ENCODE measurements at places on chromosomes 7 and 10. TPM values are rescaled to one million over a fixed set of nuclear protein-coding genes. Genes with fewer than 3 reads are reported as not detected.
A peak's percentile ranks its signal among the peaks of the same experiment; 100 is the strongest.

- no peaks in the 10 kb centered on the region for H3K36me3 ChIP-seq
- DNase-seq: no peak
- H3K4me3 ChIP-seq: no peak overlapping the region
- no peak overlapping the region for H3K27ac ChIP-seq
- peaks cover 3% of the 10 kb centered on the region for H3K4me1 ChIP-seq
- no peaks in the 10 kb centered on the region for H3K27me3 ChIP-seq
These were observed 25.5 kb upstream of the BAG3 start for GRCh38 chr10:119625570-119626280.

DNA sequence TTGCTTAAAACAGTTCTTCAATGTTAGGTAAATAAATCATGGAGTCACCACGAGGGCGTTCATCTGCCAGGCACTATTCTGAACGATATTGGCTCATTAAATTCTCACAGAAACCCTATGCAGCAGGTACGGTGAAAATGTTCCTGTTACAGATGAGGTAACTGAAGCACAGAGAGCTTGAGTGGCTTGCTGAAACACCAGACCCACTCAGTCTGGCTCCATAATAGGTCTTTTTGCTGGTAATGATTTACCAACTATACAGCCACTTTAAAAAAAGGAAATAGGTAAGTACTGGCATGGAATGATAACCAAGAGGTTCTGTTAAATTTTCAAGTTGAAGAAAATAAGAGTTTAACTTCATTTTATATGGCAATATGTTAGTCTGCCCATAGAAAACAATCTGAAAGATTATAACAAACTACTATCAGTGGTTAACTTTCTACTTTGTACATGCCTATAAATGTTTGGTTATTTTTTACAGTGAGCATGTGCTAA, 1.3 kb upstream of the TM9SF3 start:
- DNase-seq: no peak
- peaks cover 24% of the 10 kb centered on the region for H3K4me1 ChIP-seq
- H3K4me3 ChIP-seq: no peak overlapping the region
- H3K27ac ChIP-seq: no peak overlapping the region
- no peaks in the 10 kb centered on the region for H3K27me3 ChIP-seq

DNA sequence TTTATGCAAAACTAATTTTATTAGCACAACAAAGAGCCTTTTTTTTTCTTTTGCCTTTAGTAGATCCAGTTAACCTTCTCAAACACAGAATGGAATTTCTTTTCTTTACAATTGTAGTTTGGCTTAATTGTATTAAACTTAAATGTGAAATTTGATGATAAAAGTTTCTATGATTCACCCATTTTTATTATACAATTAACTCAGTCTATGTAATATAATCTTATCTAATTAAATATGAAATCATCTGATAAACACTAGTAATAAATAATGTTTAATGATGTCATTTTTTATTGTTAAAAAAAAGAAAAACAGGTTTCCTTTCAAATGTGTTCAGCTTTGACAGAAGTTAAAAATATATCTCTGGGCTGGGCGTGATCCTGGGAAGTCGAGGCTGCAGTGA, 559.1 kb downstream of the PHTF2 start:
- DNase-seq: no peak
- H3K4me1 ChIP-seq: no peaks in the 10 kb centered on the region
- no peak overlapping the region for H3K27ac ChIP-seq
- H3K4me3 ChIP-seq: no peak overlapping the region

GRCh38 chr10:9654261-9654660, 1363.4 kb upstream of the CELF2 start:
- no peaks in the 10 kb centered on the region for H3K4me1 ChIP-seq
- no peaks in the 10 kb centered on the region for H3K36me3 ChIP-seq
- no peak for DNase-seq
- no peaks in the 10 kb centered on the region for H3K27me3 ChIP-seq

DNA sequence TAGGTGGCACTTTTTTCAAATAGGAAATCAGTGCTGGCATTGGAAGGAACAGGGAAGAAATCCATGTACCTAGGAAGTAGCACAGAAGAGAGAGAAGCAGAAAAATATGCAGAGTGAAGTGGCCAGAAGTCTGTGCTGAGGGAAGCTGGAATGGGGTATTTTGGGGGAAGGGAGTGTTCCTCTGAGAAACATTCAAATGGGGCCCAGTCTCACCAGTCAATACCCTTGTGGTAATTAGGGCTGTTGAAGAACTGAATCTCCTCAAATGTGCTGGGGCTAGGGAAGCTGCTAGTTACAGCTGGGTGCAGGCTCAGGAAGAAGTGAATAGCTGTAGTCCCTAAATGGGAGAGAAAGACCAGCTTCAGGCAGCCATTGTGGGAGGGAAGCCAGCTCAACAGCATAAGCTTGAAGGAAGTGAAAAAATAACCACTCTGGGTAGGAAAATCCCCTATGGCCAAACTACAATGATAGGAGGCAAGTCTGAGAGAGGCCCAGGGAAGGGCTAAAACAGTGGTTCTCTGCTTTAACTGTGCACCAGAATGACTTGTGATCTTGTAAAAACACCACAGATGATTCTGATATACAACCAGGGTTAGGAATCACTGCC, 7.6 kb downstream of the NDST2 start:
- no peaks in the 10 kb centered on the region for H3K27me3 ChIP-seq
- H3K27ac ChIP-seq: peak overlapping the region; percentile 73
- peaks cover 39% of the 10 kb centered on the region for H3K4me1 ChIP-seq
- no peak for DNase-seq

DNA sequence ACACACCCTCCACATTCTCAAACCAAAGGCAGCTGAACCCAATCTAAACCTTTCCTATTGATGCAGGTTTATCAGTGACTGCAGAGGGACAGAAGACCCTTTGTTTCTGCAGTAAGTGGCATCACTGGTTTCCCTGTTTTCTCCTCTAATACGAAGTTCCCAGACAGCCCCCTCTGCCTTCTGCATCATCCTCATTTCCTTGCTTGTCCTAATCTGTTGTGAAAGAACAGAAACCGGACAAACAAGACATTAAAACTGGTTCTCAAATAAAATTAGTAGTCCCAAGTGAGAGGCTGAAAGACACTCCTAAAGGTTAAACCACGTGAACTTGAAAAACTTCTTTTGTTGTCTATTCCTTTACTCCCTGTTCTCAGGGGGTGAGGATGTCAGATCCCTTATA, 10.1 kb upstream of the ADRB1 start:
- no peak for DNase-seq
- peaks cover 47% of the 10 kb centered on the region for H3K27me3 ChIP-seq
- H3K4me1 ChIP-seq: peaks cover 7% of the 10 kb centered on the region
- no peak overlapping the region for H3K4me3 ChIP-seq
- no peak overlapping the region for H3K27ac ChIP-seq

DNA sequence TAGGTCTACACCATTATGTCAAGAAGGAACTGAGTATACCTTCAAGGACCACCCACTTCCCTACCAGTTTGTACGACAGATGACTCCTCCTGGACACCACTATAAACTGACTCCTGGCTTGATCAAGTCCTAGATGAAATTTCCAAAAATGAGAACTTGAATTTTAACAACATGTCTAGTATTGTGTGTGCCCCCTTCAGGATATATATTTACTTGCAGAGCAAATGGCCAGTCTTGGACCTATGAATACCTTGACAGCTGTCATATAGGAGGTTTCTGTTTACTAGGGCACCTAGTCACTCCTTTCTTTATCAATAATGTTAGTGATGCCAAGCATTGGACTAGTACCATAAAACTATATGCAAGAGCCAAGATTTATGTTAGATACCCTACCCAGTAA, 94.1 kb upstream of the TMEM26 start:
- no peaks in the 10 kb centered on the region for H3K4me1 ChIP-seq
- H3K4me3 ChIP-seq: no peak overlapping the region
- DNase-seq: no peak
- peaks cover 3% of the 10 kb centered on the region for H3K27me3 ChIP-seq
- H3K36me3 ChIP-seq: no peaks in the 10 kb centered on the region

DNA sequence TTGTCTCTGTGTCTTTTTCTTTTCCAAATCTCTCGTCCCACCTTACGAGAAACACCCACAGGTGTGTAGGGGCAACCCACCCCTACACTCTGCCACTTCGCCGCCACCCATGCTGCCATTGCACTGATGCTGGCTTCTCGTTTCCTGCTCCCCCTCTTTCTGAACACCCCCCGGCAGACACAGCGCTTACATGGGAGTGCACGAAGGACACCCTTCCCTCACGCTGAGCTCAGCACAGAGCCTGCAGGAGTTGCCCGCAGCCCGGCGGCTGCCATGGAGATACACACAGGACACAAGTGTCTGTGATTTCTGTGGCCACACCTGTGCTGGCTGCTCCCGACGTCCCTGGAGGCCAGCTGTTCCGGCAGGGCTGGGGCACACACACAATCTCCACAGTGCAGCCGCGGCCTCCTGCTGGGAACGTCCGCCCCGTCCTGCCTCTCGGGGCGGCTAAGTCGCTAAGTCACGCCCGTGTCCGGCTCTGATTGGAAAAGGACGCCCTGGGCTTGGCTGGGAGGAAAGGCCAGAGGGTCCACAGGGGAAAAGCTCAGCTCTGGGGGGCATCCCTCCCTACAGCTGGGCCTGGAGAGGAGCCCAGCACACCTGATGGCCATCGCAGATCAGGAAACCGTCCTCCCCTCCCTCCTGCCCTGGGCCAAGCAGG, 349.8 kb downstream of the PTPRN2 start:
- H3K36me3 ChIP-seq: no peaks in the 10 kb centered on the region
- no peak overlapping the region for H3K27ac ChIP-seq
- H3K4me3 ChIP-seq: no peak overlapping the region

- H3K4me3 ChIP-seq: peak overlapping the region; percentile 32
- no peaks in the 10 kb centered on the region for H3K36me3 ChIP-seq
- no peak overlapping the region for H3K27ac ChIP-seq
- peaks cover 58% of the 10 kb centered on the region for H3K27me3 ChIP-seq
- H3K4me1 ChIP-seq: peaks cover 4% of the 10 kb centered on the region
These were observed 10.6 kb upstream of the GRB10 start for GRCh38 chr7:50793120-50793946.

DNA sequence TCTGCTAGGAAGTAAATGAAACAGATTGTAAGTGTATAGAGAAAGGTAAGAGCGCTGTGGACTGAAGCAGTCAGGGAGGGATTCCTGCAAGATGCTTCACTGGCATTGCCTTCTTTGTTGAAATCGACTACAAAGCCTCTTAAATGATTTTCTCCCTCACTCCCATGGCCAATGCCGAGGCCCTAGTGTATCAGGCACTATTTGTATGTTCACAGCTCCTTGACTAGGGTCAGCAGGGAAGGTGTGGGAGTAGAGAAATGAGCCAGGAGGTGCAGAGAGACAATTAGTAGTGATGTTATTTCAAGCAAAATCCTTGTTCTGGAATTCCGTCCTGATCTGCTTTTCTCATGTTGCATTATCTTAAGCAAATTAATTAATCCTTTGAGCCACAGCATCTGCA, 22.9 kb upstream of the DUSP5 start:
- H3K4me3 ChIP-seq: no peak overlapping the region
- H3K36me3 ChIP-seq: no peaks in the 10 kb centered on the region
- H3K27me3 ChIP-seq: no peaks in the 10 kb centered on the region
- no peaks in the 10 kb centered on the region for H3K4me1 ChIP-seq

- no peaks in the 10 kb centered on the region for H3K36me3 ChIP-seq
- no peaks in the 10 kb centered on the region for H3K4me1 ChIP-seq
- DNase-seq: no peak
- no peaks in the 10 kb centered on the region for H3K27me3 ChIP-seq
- H3K27ac ChIP-seq: no peak overlapping the region
- H3K4me3 ChIP-seq: no peak overlapping the region
These were observed 852.3 kb upstream of the CELF2 start for GRCh38 chr10:10165415-10165814.

GRCh38 chr7:117165656-117166055, 157.2 kb downstream of the WNT2 start:
- H3K36me3 ChIP-seq: no peaks in the 10 kb centered on the region
- no peaks in the 10 kb centered on the region for H3K4me1 ChIP-seq
- H3K27ac ChIP-seq: no peak overlapping the region
- DNase-seq: no peak

GRCh38 chr10:63646491-63646890, 125.3 kb downstream of the REEP3 start:
- H3K4me3 ChIP-seq: no peak overlapping the region
- no peak overlapping the region for H3K27ac ChIP-seq
- H3K4me1 ChIP-seq: peaks cover 6% of the 10 kb centered on the region
- H3K27me3 ChIP-seq: no peaks in the 10 kb centered on the region
- H3K36me3 ChIP-seq: no peaks in the 10 kb centered on the region
- DNase-seq: no peak

DNA sequence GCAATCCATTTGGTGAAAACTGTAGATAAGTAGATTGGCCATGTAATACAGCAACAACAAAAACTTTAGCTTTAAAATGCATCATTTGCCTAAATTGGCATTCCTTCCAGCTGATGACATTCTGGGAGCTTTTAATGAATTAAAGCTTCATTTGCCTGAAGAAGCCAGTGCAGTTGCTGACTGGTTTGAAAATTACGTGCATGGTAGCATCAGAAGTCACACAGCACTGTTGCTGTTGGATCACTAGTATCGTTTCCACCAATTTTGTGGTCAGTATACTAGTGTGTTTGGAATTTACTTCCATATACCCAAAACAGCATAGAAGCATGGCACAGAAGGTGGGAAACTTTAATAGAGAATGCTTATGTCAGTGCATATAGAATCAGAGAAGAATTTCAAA, 194.9 kb downstream of the ETV1 start:
- no peaks in the 10 kb centered on the region for H3K27me3 ChIP-seq
- H3K4me1 ChIP-seq: no peaks in the 10 kb centered on the region
- no peak for DNase-seq
- H3K36me3 ChIP-seq: no peaks in the 10 kb centered on the region

- peak within 1 kb of the TSS; percentile 99 for H3K4me3 ChIP-seq
- H3K27ac ChIP-seq: peak within 1 kb of the TSS; percentile 99
- no peaks in the 10 kb centered on the region for H3K27me3 ChIP-seq
- H3K36me3 ChIP-seq: peaks cover 24% of the 10 kb centered on the region
- DNase-seq: peak; percentile 86
These were observed at the start of gene NDUFB8 for GRCh38 chr10:100529475-100530298. NDUFB8 (minus strand) TSS chr10:100529871; CDS start chr10:100529851, 20 bp downstream.

The MYL10 gene
- not detected for total RNA-seq

The FOXI2 gene
- total RNA-seq: not detected

The NPC1L1 gene
- total RNA-seq: not detected
